ENCODE measurements at places on chromosomes 3 and 15.

DNA sequence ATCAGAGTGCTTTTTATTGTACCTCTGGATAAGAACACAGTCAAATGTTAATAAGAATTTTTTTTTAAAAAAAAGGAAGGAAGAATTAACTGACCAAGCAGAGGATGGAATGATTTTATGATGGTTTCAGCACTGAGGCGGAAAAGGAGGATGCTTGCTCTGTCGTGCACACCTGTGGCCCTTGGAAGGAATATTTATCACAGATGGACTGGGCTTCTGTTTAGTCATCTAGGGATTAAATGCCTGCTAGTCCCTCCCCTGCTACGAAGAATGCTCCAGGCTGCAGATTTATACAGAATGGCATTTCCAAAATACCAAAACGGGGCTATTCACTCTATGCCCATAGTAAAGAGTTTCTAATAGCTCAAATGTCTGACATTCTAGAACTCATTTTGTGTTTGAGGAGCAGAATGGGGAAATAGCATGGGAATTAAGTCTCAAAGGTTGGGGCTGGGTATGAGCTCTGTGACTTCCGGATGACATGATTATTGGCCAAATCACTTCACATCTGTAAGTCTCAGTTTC is 92.8 kb upstream of the BCL6 start:
- no peak for DNase-seq

DNA sequence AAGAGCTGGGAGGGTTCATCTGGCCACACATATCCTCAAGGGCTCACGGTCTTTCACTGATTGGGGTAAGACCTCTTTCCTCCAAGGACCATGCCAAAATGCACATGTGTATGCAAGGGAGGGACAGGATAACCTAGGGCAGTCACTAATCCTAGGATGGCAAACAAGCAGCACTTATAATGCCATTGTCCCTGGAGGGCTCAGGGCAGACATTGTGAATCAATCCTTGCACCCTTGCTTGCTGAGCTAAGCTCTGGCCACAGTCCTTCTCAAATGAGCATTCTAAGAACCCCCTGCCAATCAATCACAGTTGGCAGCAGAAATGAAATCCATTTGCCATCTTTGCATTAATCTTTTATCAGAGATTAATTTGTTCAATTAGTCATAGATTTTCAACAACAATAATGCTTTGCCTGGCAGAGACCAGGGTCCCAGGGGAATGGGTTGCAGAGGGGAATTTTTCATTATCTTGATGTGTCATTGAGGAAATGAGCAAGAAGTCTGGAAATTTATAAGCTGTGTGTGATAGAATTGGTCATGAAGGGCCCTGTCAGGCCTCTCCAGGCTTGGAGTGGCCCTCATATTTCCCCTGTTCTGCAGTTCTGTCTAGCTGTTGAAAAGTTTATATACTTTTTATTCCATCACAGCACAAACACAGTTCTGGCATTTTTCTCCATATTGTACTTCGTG is 57.2 kb upstream of the KY start:
- DNase-seq: no peak

- no peak for DNase-seq
These were observed 703.1 kb upstream of the CFAP20DC start for GRCh38 chr3:59752925-59753324.

DNA sequence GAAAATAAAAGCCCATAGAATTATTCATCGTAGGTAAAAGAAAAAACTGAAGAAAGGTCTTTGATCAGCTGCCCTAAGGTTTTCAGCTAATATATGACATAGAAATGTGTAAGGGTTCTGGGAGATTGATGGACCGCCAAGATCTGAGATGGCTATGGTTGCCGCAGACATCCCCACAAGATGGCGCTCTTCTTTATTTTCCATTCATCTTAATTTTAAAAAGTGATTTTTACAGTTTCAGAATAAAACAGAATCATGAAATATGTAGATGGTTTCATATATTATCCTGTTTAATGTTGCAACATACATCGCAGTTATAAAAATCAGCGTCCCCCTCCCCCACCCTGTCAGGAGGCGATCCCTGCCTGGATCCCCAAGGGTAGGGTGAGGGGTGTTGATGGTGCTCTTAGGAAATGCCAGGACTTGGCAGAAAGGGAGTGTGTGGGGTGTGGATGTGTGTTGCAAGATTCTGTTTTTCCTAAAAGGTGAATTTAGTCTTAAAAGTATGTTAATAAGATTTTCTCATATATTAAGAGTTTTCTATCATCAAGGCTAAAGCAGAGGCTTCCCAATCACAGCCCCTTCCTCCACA is 68.8 kb downstream of the ANXA2 start:
- DNase-seq: no peak

- DNase-seq: no peak
These were observed 192.6 kb upstream of the RARB start for GRCh38 chr3:25235466-25235865.

- DNase-seq: no peak
These were observed 12.8 kb downstream of the PPCDC start for GRCh38 chr15:75036212-75036616.

All from GDM1 (cell line).